ENCODE measurements at places on chromosomes 5 and 9.

DNA sequence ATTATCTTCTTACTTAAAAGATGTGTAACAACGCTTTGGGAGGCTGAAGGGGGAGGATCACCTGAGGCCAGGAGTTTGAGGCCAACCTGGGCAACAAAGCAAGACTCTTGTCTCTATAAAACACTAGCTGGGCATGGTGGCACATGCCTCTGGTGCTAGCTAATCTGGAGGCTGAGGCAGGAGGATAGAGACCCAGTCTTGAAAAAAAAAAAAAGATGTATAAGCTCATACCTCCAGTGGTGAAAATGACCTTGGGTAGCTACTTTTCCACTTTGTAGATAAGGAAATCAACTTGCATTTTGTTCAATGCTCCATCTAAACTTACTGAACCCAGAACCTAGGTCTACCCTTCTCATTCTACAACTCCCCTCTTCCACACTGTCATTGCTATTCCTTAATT, 16.6 kb downstream of the ARRDC3 start:
- no peak for DNase-seq

DNA sequence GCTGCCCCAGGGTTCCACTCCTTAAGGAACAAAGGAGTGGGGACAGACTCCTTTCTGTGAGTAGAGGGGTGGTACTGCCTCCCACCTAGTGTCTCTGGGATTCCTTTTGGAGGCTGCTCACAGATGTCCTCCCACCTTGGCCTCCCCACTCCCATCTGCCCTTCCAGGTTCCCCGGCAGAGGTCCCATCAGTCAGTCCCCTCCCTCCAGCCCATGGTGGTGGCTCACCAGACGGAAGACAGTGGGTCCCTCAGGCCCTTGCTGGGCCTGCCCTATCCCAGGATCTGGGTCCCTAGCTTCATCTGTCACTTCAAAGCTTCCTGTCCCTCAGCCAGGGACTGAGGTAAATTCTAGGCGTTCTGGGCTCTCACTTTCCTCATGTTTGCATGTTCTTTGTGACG, 35.6 kb upstream of the NEK6 start:
- DNase-seq, result no peak

- no peak for DNase-seq
Observed at GRCh38 chr9:95090871-95091577, 226.5 kb downstream of the FANCC start.

DNA sequence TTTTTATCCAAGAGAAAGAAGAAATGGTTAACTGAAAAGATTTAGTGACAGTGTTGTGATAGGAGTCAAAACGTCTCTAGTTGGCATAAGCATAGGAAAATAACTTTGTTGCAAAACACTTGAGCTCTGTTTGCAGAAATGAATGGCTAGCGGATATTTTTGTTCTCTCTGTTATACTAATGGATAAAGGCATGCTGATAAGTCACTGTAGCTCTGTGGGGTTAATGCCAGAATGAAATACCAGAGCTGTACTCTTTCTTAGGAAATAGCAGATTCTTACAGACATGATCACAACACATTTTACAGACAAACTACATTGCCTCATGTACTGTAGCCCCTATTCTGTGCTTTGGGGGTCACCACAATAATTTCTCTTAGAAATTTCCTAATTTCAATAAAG, 202.8 kb downstream of the DMRTA1 start:
- no peak for DNase-seq

GRCh38 chr5:71834601-71835000, 115.5 kb downstream of the CARTPT start:
- no peak for DNase-seq

GRCh38 chr9:126482361-126483044, 131.2 kb upstream of the LMX1B start:
- no peak for DNase-seq

GRCh38 chr9:108108852-108109448, 619.4 kb upstream of the KLF4 start:
- no peak for DNase-seq

- no peak for DNase-seq
Observed at GRCh38 chr5:162026803-162027202, 40.8 kb upstream of the GABRG2 start.

DNA sequence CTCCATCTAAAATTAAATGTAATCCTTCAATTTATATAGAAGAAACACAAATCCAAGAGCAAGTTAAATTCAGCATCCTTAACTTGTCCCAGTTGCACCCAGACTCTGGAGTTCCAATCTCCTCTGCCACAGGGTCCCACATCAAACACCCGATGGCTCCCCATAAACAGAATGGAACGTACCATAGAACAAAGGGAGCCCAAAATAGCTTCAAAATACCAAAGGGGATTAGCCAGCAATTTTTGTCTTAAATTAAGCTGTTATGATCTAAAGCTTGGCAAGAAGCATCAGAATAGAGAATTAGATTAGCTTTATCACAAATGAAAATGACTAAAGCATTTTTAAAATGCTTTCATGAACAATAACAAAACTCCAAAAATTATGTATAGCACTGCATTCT, 112.8 kb downstream of the FANCC start:
- no peak for DNase-seq

GRCh38 chr5:140205216-140205615, 30.2 kb downstream of the CYSTM1 start:
- peak; percentile 47 for DNase-seq

DNA sequence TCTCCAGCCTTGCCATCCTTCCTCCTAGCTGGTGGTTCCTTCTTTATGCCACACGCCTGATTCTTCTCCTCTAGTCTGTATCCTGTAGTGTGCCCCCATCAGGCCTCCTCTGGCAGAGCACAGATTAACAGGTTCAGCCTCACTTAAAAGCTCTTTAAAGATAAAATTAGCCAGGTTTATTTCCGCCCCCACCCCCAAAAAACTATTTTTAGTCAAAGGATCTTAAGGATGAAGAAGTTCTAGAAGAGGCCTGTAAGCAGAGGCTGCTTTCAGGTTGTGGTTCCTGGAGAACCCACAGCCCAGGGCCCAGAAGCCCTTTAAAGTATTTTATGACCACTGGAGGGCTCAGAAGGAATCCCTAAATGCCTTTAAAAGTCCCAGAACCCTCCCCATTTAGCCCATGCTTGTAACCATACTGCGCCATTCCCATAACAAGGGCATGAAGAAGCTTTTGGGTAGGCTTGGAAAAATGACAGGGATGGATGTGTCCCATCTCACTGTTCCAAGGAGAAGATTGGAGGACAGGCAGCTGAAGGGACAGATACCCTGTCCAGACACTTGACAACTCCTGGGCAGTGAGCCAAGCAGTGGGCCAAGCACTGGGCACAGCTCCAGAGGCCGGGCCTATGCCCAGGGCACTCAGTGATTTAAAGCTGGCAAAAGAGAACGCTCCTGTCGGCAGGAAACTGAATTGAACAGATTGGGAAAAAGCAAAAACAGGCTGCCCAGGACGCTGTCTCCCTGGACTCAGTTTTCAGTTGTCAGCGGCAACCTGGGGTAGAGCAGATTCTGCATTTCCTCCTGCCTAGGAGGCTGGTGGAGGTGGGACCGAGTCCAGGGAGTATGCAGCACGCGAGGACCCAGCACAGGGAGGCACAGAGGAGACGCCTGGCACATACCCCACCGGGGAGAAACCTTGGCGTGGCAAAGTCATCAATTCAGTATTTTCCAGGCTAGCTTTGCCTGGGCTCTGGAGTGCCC, 106.3 kb upstream of the SSBP2 start:
- DNase-seq, result peak; percentile 28

DNA sequence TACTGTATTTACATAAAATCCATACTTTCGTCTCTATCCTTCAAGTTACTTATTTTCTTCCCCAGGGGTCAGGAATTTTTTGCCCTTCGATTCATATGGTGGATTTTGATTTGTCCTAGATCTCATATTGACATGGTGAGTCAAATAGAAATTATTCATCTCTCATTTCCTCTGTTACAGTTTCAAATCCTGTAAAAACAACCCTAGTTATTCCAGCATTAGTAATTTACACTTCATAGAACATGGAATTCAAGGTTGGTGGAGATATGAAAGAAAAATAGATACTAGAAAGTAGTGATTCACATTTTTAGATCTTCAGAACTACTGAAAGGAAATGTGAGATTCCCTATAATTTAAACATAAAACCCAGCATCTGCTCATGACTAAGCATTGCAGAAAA, 1331.0 kb upstream of the CDH9 start:
- DNase-seq, result no peak

DNA sequence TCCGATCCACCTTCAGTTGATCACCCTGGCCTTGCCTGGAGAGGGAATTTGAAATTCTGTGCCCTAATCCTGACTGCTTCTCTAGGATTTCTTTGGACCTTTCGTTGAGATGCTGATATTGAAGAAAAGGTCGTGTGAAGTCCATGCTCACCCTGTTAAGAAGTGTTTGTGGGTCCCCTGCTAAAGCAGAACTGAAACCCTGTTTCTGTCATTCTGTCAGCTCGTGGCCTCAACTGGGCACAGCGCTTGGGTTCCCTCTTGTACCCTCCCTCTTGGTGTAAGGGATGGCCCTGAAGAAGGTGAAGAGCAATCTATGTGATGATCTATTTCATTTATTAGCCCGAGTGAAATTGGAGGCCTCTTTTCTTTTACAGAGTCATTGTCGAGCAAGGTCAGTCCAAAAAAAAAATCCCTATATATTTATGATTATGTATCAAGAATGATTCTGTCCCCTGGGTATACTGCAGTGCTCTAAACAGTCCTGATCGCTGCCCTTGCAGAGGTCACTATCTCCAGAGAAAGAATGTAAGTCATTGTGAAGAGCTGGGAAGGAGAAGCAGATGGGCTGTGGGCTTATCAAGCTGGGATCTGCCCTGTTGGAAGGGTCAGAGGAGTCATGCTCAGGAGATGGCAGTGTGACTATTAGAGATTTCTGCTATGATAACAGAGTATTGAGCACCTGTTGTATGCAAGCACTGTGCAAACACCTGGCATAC, 56.1 kb downstream of the WWC1 start:
- no peak for DNase-seq

DNA sequence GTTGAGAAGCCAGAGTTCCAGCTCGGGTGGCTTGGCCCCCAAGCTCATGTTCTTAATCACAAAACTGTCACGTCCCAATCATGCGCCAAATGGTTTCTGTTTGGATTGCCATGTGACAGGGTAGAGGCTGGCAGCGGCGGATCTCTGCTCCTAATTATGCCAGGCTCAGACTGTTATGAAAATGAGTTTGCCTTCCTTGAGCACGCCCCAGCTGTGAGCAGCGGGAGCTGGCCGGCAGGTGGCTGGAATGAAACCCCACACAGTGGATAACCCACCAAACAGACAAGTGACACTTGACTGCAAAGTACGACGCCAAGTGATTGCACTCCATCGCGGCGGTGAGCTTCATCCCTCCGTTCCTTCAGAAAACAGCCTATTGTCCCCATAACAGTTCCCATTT, 75.4 kb downstream of the CFAP77 start:
- DNase-seq, result no peak

- no peak for DNase-seq
Observed at GRCh38 chr5:73630765-73631164, 4.8 kb downstream of the ARHGEF28 start.

- DNase-seq, result no peak
Observed at GRCh38 chr9:121966706-121967105, 126.4 kb downstream of the TTLL11 start.

DNA sequence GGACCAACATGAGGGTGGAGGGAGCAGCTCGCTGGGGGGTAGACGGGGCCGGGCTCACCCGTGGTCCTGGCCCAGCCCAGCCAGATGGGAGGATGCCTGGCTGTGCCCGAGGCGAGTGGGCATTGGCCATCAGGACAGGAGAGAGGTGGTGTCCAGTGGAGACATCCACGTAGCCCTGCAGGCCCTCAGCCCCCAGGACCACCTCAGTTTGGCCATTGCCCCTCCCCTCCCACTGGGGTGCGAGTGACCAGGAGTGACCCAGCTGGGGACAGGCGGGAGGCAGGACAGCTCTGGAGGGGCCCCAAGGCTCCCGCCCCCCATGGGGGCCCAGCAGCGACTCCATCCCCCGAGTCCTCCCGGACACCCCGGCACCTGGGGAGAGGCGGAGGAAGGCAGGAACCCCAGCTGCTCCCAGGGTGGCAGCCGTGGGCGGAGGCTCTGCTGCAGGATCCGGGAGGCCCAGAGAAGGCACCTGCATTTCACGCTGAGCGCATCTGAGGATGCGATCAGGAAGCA, 8.3 kb downstream of the NOXA1 start:
- no peak for DNase-seq

DNA sequence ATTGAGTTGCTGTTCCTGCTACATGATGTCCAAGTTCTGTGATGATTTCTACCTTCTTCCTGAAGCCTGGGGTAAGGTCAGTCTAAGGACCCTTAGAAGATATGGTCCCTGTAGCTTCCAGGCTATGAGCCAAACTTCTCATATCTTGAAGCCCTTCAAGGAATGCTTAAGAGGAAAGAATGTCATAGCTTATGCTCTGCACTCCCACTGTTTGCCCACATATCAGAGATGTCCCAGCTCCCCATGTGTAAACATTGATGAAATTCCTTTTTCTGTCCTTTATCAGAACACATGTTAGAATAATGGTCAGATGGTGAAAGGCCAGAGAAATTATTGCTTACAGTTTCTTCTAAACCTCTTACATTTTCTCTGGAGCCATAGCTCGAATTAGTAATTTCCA, 41.4 kb upstream of the RUSC2 start:
- no peak for DNase-seq

- no peak for DNase-seq
Observed at GRCh38 chr5:54638106-54638505, 120.5 kb downstream of the SNX18 start.

GRCh38 chr9:112531666-112532282, 45.1 kb downstream of the KIAA1958 start:
- DNase-seq, result peak; percentile 18

DNA sequence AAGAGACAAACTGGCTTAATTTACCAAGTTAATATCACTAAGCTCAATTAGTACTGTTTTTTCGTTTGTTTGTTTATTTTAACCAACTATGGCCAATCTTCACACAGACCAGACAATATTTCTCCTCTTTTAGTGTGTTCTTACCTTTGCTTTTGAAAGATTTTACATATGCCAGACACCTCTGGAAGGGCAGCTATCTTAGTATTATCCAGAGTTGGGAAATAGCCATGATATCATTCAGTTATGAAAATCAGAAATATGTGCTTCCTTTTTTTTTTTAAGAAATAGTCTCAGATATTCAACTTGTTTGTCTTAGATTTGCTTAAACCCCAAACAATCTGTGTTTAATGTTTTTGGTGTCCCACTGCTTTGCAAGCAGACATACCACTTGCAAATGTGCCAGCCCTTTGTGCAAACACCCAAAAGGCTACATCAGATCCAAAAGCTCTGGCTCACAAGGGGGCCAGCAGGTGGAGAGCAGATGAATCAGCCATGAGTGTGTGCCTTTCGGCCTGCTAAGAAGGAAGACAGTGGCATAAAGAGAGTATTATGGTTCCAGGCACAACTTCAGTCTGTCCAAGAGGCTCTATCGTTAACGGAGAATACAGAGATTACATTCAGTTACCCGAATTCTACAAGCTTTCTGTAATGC, 147.6 kb downstream of the EFNA5 start:
- DNase-seq, result no peak

GRCh38 chr9:87223392-87224246, 274.0 kb upstream of the DAPK1 start:
- peak; percentile 7 for DNase-seq

GRCh38 chr9:33661176-33661575, 134.2 kb upstream of the PRSS3 start:
- DNase-seq, result no peak
